Stimulated activated CD4-positive, alpha-beta T cell treated with anti-CD3 and anti-CD28 coated beads, Interleukin-1b, Interleukin-23, amount 100 ng/mL, for 1 hour (primary cell): ENCODE measurements at places on chromosomes 5 and 9.

DNA sequence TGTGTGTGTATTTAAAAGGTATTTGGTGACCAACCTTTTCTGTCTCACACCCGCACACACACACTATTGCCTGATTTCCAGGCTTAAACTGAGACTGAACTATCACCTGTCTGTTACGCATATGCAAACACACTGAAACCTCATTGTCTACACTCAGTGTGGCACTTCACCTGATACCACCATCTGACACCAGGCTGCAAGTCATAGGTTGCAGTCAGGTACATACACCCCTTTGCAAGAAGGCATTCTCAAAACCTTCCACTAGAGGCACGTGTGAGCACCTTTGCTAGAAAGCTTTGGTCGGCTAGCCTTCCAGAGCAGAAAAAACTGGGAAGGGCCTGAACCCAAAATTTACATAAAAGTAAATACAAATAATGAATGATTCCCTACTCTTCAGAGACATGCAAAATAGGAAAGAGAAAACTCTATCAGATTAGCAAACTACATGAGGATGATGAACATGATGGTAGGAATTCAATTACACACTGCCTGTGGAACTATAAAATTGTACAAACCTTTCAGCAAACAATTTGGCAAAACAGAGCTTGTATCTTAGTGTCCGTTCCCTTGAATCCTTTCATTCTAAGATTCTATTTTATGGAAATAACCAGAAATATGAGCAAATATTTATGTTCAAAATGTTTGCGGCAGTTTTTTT, 5.9 kb upstream of the FOXD1 start:
- no peak for DNase-seq

- DNase-seq, result no peak
Observed at GRCh38 chr5:79229357-79230174, 6.4 kb upstream of the JMY start.

DNA sequence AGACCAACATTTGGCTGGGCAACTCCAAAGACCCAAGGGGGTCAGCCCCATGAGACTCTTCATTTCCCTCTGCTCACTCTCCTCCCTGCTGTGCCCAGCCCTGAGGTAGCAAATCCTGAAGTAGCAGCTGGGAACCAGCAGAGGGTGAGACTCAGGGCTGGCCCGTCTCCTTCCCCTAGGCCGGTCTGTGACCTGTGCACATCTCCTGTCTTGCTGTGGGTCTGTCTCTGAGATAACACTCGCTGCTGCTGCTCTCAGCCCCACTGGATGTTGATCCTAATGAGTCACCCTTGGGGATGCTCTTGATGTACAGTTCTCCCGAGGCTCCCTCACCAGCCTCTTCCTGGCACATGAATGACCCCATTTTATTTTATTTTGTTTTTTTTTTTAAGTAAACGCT, 7.3 kb upstream of the OR2V1 start:
- no peak for DNase-seq

- no peak for DNase-seq
Observed at GRCh38 chr9:123887837-123888236, 42.1 kb downstream of the DENND1A start.

DNA sequence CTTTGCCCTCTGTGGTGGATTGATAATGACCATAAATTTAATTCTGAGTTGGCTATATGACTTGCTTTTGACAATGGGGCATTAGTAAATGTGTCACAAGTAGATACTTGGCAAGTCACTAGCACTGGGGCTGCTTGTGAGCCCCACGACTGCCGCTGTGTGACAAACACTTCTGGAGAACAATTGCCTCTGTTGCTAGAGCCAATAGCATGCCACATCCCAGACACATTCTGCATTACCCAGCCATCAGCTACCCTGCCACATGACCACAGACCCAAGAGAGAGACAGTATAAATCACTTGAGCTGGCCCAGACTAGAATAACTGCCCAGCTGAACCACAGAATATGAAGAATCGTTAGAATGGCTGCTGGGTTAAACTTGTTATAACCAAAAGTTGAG, 753.2 kb upstream of the DMAC1 start:
- no peak for DNase-seq

DNA sequence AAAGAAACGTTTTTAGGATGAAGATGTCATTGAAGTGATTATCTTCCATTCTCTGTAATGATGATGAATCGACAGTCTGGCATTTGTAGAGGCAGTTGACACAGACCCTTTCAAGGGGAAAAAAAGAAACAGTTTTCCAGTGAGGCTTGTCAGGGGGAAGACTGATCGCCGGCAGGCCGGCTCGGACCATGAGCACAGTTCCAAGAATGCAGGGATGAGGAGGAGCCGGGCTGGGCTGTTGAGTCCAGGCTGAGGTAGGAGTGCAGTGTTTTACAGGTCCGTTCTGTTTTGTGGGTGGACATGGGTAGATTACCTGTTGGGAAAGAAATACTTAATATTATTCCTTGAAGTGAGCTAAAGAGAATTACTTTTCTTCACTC, 194.6 kb downstream of the AOPEP start:
- DNase-seq, result no peak

GRCh38 chr5:9156282-9156681, 389.6 kb downstream of the SEMA5A start:
- no peak for DNase-seq

DNA sequence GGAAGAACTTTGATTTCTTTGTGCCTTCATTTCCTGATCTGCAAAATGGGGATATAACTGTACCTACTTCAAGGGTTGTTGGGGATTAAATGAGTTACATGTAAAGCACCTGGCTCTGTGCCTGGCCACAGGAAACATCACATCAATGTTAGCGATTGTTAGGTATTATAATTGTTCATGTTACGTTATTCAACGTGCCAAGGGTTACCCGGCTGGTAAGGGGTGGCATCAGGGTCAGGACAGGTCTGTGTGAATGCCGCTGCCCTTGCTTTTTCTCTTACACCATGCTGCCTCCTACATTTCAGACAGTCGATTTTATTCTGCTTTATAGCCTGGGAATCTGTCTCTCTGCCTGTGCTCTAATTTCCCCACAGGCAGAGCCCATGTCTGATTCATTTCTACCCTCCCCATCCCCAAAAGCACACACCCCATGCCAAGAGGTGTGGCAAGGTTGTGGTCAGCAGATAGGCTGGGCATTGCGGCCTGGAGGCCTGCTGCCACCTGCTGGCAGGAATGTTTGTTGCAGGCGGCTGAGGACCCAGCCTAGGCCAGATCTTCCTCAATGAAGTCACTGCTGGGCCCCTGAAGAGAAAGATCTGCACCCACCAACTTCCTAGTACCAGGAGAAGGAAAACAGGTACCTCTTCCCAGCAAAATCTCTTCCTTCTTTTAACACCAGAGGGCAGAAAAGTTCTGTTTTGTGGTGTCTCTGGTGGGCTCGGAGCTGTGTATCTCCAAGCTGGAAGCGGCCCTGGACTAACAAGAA, 5.3 kb downstream of the ANKS6 start:
- DNase-seq, result peak; percentile 24

DNA sequence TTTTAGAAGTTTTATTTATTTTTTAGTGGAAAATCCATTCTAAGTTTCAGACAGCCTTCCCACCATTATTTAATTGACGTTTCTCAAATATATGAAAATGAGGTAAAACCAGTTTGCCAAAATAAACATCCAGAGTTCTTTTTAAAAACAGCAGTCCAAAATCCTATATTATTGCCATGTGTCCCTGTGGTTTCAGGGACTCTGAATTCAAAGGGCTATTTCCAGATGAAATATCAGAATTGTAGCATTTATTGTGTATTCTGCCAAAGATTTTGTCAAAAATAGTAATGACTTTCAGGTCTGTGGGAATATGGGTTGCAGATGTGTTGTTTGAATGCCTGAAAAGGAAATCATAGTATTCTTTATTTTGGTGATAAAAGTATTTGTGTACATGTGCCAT, 41.6 kb downstream of the XRCC4 start:
- DNase-seq, result no peak

GRCh38 chr5:79750611-79751510, 61.2 kb downstream of the CMYA5 start:
- DNase-seq, result no peak

DNA sequence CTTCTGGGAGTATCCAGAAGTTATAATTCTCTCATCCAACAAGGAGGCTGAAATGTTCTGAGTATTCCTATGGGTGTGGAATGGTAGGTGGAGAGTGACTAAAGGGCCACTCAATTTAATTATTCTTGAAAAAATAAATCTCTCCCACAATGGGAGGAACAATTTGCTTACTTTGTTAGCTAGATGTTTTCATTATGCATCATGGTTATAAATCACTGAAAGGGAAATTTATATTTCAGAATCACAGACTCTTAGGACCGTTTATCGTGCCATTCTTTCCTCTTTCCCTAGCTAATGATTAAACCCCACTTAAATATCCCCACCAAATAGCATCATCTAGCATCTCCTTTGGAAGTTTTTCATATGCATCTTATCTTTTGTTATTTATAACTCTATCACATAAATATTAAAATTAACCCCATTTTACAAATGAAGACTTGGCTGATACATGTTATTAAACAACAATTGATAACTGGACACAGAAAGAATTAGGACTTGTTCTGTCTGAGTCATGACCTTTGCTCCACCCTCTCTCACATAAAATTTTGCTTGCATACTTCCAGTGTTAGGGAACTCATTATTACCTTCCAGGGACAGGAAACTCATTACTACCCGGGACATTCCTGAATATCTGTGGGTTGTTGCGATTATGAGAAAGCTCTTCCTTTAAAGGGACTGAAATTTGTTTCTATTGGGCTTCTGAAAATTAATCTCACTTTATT, 94.9 kb upstream of the NMUR2 start:
- no peak for DNase-seq

GRCh38 chr5:127870914-127871313, 167.7 kb downstream of the CCDC192 start:
- no peak for DNase-seq

GRCh38 chr5:73312872-73313510, 135.6 kb downstream of the FOXD1 start:
- no peak for DNase-seq

DNA sequence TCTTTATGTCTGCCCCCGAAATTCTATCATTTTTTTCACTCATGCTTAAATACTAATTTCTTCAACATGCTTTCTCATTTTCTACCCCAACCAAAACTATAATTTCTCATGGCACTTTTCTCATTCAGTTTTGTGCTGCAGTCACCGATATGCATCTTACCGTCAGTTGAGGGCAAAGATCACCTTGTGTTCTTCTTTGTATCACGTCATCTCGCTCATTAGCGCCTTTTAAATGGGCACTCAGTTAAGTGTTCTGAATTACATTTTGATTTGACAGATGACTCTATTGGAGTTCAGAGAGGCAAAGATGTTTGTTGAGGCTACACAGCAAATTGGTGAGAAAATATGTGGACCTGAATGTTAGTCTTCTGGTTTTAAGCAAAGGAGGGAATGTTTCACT, 211.7 kb upstream of the GLRA1 start:
- no peak for DNase-seq

DNA sequence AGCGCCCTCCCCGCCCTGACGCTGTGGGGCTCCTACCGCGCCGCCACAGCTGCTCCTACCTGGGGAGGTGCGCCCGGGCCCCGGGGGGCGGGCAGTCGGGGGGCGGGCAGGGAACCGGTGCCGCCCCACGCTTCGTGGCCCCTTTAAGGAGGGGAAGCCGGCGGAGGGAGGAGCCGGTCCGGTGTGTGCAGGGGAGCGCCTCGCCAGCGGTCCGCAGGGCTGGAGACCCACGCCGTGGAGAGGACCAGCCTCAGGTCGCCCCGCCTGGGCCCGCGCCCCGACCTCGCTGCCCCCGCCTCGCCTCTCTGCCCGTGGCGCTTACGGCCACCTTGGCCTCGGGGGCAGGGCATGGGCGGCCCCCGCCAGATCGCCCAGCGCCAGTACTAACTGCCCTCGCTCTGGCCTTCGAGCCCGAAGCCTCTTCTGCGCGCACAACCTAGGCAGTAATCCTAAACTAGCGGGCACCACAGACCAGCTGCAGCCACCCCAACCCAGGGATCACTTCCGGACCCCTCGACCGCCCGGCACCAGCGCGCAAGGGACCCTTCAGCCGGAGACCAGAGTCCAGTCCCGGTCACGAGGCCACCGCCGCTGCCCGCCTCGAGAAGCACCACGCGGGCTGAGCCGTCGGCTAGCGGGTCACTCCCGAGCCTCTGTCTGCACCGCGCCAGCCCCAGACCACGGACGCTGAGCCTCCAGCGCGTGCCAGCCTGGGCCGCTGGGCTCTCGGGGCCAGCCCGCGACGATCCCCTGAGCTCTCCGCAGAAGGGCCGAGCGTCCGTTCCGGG, at the start of gene FOXE1:
TSS of gene FOXE1 (plus strand) at position 171 of the 788 bp plus-strand sequence. CDS start 689 bp downstream, outside the sequence.
- no peak for DNase-seq

DNA sequence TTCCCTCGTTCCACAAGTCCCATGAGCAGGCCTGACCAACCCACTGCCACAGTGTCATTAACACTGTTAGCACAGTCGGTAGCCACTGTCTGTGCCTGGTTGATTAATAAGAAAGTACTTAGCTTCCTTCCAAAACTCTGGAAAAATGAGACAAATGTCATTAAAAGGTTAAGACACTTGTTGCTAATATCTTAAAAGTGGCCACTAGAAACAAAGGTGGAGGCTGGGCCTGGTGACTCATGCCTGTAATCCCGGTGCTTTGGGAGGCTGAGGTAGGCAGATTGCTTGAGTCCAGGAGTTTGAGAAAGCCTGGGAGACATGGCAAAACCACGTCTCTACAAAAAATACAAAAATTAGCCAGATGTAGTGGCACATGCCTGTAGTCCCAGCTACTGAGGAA, 194.0 kb downstream of the PDZD2 start:
- DNase-seq, result no peak

- no peak for DNase-seq
Observed at GRCh38 chr9:28024676-28025075, 451.4 kb upstream of the C9orf72 start.
